Lower lobe of right lung (tissue), 2 donors: ENCODE measurements at places on chromosomes 3 and 15.
A peak's percentile ranks its signal among the peaks of the same experiment; 100 is the strongest.

DNA sequence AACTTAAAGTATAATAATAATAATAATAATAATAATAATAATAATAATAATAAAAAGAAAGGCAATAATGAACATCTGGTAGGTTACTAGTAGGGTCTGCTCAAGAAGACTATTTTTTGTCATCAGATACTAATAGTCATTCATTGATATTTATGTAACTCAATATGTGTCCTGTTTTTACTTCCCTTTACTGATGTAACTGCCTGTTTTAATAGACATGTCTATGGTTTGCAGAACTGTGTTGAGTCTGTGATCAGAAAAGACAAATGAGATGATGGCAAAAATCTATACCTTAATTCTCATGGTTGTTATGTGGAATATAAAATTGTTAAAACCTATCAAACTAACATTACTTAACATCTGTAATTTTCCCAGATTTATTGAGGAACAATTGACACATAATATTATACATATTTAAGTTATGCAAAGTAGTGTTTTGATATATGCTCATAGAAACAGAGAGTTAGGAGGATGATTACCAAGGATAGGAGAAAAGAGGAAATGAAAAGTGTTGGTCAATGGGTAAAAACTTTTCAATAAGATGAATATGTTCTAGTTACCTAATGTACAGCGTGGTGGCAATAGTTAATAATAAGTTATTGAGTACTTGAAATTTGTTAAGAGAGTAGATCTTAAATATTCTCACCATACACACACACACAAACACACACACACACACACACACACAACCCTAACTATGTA lies 699.4 kb downstream of the ZPLD1 start:
- no peaks in the 10 kb centered on the region for H3K36me3 ChIP-seq
- no peak overlapping the region for H3K27ac ChIP-seq
- no peaks in the 10 kb centered on the region for H3K27me3 ChIP-seq
- DNase-seq, result no peak

DNA sequence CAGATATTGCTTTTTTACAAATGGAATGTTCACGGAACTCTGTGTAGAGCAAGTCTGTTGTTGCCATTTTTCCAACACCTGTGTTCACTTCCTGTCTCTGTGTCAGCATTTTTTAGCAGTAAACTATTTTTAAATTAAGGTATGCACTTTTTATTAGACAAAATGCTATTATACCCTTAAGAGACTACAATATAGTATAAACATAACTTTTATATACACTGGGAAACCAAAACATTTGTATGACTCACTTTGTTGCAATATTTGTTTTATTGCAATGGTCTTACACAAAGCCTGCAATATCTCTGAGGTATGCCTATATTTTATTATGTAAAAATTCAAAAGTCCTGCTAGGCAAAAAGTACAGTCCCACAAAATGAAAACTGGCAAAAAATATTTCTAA lies 39.8 kb upstream of the FGF7 start:
- H3K27ac ChIP-seq, result no peak overlapping the region
- H3K27me3 ChIP-seq, result no peaks in the 10 kb centered on the region
- no peak overlapping the region for H3K4me3 ChIP-seq
- H3K4me1 ChIP-seq, result no peaks in the 10 kb centered on the region
- DNase-seq, result no peak
- H3K36me3 ChIP-seq, result no peaks in the 10 kb centered on the region

DNA sequence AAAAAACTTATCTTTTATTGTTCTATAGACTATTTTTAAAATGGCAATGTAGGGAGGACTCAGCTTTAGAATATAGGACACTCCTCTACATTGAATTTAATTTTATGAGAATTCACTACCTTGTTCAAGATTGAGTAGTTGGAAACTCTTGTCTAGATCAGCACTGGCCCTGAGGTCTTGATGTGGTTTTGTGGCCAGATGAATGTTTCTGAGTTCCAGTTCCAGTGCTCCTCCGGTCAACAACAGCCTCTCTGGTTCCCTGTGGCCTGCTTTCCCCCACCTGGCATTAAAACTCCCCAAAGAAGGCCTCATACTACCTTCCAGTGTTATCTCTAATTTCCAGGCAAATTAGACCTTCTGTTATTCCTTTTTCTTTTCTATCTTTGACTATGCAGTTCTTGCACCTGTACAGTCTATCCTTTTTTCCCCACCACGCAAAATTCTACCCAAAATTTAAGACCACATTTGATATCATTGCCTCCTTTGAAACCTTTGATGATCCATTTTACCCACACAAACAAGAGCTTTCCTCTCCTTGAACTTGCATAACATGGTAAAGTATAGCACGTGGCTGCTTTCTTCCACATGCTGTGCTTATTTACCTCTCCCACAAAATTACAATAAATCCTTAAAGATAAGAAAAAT lies 9.6 kb upstream of the ANP32A start:
- H3K4me1 ChIP-seq, result peaks cover 9% of the 10 kb centered on the region
- no peak overlapping the region for H3K27ac ChIP-seq
- no peak overlapping the region for H3K4me3 ChIP-seq
- peaks cover 5% of the 10 kb centered on the region for H3K27me3 ChIP-seq

DNA sequence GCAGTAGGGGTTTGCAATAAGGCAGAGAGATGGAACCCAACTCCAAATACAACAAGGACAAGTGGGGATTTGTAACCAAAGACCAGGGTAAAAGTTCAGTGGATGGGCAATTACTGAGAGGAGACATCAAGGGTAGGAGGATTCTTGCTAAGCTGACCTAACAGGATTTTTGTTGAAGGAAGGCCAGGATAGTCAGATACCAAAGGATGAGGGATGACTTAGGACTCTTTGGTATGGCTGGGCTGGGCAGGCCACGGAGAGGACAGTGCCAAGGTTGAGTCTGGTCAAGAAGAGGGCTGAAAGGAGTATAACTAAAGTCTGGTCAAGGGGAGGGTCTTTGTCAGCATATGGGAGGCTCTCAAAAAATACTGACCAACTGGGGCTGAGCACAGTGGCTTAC lies 85.3 kb upstream of the UBE2E2 start:
- H3K27me3 ChIP-seq, result no peaks in the 10 kb centered on the region
- H3K27ac ChIP-seq, result no peak overlapping the region
- DNase-seq, result no peak
- H3K4me3 ChIP-seq, result no peak overlapping the region
- H3K4me1 ChIP-seq, result peaks cover 27% of the 10 kb centered on the region

GRCh38 chr3:37492977-37493471 lies 318.6 kb upstream of the LRRFIP2 start:
- H3K4me3 ChIP-seq, result no peak overlapping the region
- peak overlapping the region; percentile 58 for H3K27ac ChIP-seq
- no peaks in the 10 kb centered on the region for H3K27me3 ChIP-seq
- peaks cover 35% of the 10 kb centered on the region for H3K4me1 ChIP-seq
- no peak for DNase-seq

GRCh38 chr3:179401561-179401960 lies 49.7 kb downstream of the GNB4 start:
- no peaks in the 10 kb centered on the region for H3K4me1 ChIP-seq
- no peak overlapping the region for H3K4me3 ChIP-seq
- no peak overlapping the region for H3K27ac ChIP-seq
- DNase-seq, result no peak
- no peaks in the 10 kb centered on the region for H3K27me3 ChIP-seq

DNA sequence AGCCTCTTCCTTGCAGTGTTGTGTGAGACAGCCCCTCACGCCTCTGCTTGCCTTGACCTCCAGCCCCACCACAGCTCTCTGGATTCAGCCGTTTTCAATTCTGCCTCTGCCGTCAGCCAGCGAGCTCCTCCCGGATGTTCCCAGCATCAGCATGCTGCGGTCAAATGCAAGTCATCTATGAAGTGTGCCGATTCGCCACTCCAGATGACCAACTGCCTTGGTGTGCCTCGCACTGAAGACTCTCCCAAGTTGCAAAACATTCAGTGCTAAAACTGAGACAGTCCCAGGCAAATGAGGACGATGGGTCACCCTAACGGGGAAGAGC lies 30.6 kb upstream of the RASA2 start:
- no peaks in the 10 kb centered on the region for H3K27me3 ChIP-seq
- no peak overlapping the region for H3K27ac ChIP-seq

GRCh38 chr15:90203473-90203872 lies 2.3 kb downstream of the SEMA4B start:
- H3K27ac ChIP-seq, result no peak overlapping the region
- H3K4me1 ChIP-seq, result peaks cover 23% of the 10 kb centered on the region
- no peak for DNase-seq
- no peaks in the 10 kb centered on the region for H3K27me3 ChIP-seq
- H3K4me3 ChIP-seq, result no peak overlapping the region

GRCh38 chr3:140265302-140265701 lies 330.3 kb downstream of the CLSTN2 start:
- H3K4me3 ChIP-seq, result no peak overlapping the region
- H3K27ac ChIP-seq, result no peak overlapping the region
- DNase-seq, result no peak

- H3K4me3 ChIP-seq, result no peak overlapping the region
- no peak for DNase-seq
- no peaks in the 10 kb centered on the region for H3K27me3 ChIP-seq
- H3K36me3 ChIP-seq, result no peaks in the 10 kb centered on the region
These were observed 227.6 kb downstream of the MINAR1 start for GRCh38 chr15:79659691-79660090.

- no peak overlapping the region for H3K27ac ChIP-seq
- no peaks in the 10 kb centered on the region for H3K27me3 ChIP-seq
- H3K4me3 ChIP-seq, result no peak overlapping the region
- no peak for DNase-seq
These were observed 249.5 kb upstream of the AZI2 start for GRCh38 chr3:28598165-28598564.

DNA sequence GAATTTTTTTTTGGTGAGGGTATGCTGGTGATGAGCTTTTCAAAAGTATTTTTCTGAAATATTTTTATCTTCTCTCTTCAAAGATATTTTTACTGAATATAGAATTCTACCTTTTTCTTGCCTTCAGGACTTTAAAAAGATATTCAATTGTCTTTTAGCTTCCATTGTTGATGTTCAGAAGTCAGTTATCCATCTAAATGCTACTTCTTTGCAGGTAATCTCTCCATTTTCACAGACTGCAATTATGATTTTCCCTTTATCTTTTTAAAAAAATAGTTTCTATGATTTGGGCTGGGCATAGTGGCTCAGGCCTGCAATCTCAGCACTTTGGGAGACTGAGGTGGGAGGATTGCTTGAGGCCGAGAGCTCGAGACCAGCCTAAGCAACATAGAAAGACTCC lies 222.4 kb downstream of the IL20RB start:
- H3K4me1 ChIP-seq, result no peaks in the 10 kb centered on the region
- no peak for DNase-seq
- H3K4me3 ChIP-seq, result no peak overlapping the region
- no peaks in the 10 kb centered on the region for H3K36me3 ChIP-seq
- no peak overlapping the region for H3K27ac ChIP-seq

GRCh38 chr3:4584456-4585249 lies 91.5 kb downstream of the ITPR1 start:
- no peaks in the 10 kb centered on the region for H3K27me3 ChIP-seq
- H3K4me1 ChIP-seq, result peaks cover 58% of the 10 kb centered on the region
- H3K27ac ChIP-seq, result peak overlapping the region; percentile 25
- no peaks in the 10 kb centered on the region for H3K36me3 ChIP-seq

GRCh38 chr15:42319206-42319605 lies 40.1 kb upstream of the CAPN3 start:
- H3K27me3 ChIP-seq, result no peaks in the 10 kb centered on the region
- no peaks in the 10 kb centered on the region for H3K4me1 ChIP-seq
- no peak for DNase-seq
- no peak overlapping the region for H3K4me3 ChIP-seq

DNA sequence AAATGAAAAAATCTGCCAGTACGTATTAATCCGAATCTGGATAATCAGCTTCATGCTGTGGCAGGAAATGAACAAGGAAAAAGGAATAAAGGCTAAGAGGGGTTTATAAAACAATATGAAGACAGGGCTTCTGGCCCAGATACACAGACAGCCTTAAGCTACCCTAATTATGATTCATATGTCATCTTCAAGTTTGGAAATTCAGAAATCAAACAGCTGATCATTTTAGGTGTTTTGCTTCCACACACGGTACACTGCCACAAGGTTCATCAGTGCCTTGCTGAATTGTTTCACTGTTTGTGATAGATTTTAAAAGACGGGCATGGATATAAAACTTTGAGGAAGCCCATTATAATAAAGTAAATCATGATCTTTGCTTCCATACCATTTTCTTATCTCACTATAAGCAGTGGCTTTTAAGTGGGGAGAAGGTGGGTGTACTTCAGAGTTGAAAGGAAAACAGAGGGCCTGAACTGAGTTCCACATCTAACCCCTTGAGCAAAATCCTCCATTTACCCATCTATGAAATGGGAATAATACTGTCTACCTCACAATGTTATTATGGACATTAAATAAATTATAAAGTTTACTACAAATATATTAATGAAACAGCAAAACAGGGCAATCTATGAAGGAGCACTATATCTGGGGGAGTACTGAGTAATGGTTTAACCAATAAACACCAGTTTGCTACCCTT lies 15.7 kb downstream of the GTPBP8 start:
- no peaks in the 10 kb centered on the region for H3K27me3 ChIP-seq
- no peaks in the 10 kb centered on the region for H3K4me1 ChIP-seq
- no peak overlapping the region for H3K4me3 ChIP-seq

GRCh38 chr3:6444888-6445658 lies 415.8 kb upstream of the GRM7 start:
- no peaks in the 10 kb centered on the region for H3K36me3 ChIP-seq
- H3K27ac ChIP-seq, result no peak overlapping the region
- H3K4me3 ChIP-seq, result no peak overlapping the region
- H3K27me3 ChIP-seq, result no peaks in the 10 kb centered on the region
- H3K4me1 ChIP-seq, result no peaks in the 10 kb centered on the region

- H3K27ac ChIP-seq, result no peak overlapping the region
- no peak overlapping the region for H3K4me3 ChIP-seq
- no peaks in the 10 kb centered on the region for H3K36me3 ChIP-seq
- H3K4me1 ChIP-seq, result peaks cover 41% of the 10 kb centered on the region
These were observed 54.4 kb upstream of the TLE3 start for GRCh38 chr15:70152070-70152480.

DNA sequence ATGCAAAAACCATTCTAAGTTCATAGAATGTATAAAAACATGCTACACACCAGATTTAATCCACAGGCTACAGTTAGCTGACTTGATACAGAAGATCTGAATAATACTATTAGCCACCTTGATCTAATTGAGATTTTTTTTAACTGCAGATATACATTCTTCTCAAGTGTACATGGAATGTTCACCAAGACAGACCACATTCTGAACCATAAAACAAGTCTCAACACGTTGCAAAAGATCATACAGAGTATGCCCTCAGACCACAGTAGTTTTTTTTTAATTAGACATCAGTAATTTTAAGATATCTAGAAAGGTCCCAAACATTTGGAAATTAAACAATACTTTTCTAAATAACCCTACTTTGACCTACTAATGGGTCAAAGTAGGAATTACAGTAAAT lies 83.3 kb downstream of the FGF7 start:
- H3K36me3 ChIP-seq, result no peaks in the 10 kb centered on the region
- no peak overlapping the region for H3K4me3 ChIP-seq
- DNase-seq, result no peak
- no peaks in the 10 kb centered on the region for H3K27me3 ChIP-seq
- H3K4me1 ChIP-seq, result no peaks in the 10 kb centered on the region
- H3K27ac ChIP-seq, result no peak overlapping the region
